ENCODE measurements at places on chromosomes 11 and 22. TPM values are rescaled to one million over a fixed set of nuclear protein-coding genes. Genes with fewer than 3 reads are reported as not detected.

GRCh38 chr22:23077627-23078461, 7.5 kb downstream of the GNAZ start:
- no peak for DNase-seq

DNA sequence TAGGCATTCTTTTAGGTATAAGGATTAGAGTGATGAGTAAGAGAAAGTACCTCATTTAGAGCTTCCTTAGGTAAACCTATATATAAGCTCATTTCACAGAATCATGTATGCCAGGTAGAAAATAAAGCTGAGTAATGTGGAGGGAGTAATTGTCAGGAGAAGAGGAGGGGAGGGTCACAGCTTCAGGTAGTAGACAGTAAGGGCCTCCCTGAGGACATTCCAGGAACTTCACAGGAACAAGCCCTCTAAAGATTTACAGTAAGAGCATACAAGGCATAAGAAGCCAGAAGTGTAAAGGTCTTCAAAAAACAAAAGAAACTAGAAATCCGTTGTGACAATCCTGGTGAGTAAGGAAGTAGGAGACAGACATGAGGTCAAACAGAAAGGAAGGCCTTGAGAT, 57.6 kb downstream of the USP47 start:
- no peak for DNase-seq

DNA sequence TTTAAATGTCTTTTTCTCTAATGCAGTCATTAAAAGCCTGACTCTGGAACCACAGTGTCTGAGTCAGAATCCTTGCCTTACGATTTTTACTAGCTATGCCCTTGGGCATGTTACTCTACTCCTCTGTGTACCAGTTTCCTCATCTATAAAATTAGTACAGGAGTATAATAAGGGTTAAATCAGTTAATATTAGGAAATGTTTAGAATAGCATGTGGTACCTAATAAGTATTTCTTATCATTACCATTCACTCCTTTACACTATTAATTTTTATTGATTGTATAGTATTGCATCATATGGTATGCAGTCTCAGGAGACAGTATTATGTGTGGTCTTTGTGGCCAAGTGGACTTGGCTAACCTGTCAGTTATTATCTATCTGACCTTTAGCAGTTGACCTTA, 68.2 kb downstream of the METTL15 start:
- no peak for DNase-seq

DNA sequence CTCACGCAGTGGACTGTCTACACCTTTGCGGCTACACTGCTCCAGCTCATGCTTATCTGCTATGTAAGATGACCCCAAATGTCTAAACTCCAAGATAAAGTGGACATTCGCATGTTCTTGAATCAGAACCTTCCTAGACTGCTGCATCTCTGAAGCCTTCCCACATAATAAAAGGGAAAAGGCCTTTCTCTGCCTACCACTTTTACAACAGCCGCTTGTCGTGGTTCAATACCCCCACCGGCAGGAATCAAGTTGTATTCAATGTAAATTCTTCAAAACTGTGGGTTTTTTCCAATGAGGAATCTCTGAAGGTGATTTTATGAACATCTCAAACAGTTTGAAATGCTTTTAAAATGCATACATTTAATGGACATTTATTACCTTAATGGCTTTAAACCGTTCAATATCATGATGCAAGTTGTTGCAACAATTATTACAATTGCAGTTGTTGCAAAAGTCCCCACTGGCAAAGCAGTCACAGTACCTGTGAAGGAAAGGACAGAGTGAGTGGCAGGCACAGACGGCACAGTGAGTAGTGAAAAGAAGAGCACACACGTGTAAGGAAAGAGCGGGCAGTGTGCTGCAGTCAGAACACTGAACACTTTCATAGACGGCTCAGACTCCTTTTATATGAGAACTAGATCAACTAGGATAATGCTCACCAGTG, 31.2 kb downstream of the GAL start:
- DNase-seq: no peak

The OR52N4 gene
- not detected for total RNA-seq

The KCNC1 gene
- total RNA-seq: not detected

Data from kidney epithelial cell (primary cell).